ENCODE measurements at places on chromosomes 11 and 22.

DNA sequence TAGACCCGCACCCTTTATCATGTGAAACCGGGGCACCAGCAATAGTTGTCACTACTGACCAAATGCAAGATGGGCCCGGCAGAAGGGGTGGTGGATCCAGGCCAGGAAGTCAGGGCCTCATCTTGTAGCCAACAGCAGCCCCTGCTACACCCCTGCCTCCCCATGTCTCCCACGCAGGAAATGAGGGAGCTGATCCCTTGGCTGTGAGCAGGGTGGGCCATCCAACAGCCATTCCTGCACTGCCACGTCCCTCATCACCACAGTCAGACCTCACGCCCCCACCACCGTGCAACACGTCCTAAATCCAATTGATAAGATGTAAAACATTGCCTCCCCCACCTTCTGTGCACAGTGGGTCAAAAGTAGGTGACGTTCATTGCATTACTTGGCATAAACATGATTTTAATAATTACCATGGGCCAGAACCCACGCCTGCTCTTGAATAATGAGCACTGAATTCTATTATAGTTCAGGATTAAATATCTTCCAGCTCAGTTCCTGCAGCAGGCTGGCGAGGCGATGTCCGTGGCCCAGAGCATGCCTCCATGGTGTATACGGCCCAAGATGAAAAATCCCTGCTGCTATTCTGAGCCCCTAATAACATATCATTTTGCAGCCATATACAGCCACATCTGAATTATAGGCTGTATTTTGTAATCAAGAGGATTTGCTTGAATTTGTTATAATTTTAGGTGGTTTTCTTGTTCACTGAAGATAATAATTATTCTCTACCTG lies 1373.8 kb downstream of the BRD1 start:
- DNase-seq = no peak

GRCh38 chr22:50535113-50535512 lies 5.3 kb upstream of the TYMP start:
- DNase-seq = no peak

GRCh38 chr22:30190574-30190973 lies 56.0 kb downstream of the LIF start:
- no peak for DNase-seq

DNA sequence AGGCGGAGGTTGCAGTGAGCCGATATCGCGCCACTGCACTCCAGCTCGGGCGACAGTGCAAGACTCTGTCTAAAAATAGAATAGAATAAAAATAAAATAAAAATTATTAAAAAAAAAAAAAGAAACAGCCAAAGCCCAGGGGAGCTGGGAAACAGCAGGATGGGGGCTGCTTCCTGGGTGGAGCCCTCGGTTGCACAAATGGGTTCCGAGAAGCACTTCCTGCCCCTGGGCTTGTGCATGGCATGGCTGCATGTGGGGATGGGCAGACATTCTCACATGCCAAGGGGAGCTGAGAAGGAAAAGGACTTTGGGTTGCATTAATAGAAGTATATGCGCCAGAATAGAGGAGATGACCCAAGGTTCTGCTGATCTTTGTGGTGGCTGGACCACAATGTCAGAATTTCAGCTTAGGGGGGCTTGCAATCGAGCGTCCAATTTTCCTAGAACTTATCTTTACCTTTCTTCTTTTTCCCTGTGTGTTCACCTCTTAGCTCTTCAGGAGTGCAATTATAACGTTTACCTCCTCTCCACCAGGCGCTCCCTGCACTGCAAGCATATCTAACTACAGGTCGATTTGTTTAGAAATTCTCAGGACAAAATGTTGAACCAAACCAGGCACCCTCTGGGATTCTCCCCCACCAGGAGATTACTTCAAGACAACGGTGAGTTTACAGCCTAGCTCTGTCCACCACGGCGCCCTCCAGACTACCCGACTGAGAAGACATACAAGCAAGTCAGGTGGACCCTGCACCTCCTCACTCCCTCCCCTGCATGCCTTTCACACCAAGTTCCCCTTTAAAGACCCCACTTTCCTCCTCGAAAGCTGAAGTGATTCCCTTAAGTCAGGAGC lies 53.2 kb downstream of the SHISAL1 start:
- DNase-seq = no peak

GRCh38 chr11:65945941-65946558 lies 770 bp downstream of the TSGA10IP start:
- DNase-seq = no peak

GRCh38 chr11:64872790-64873488 lies 5.5 kb downstream of the EHD1 start:
- no peak for DNase-seq
